ENCODE measurements at places on chromosomes 7 and 10.
A peak's percentile ranks its signal among the peaks of the same experiment; 100 is the strongest.

DNA sequence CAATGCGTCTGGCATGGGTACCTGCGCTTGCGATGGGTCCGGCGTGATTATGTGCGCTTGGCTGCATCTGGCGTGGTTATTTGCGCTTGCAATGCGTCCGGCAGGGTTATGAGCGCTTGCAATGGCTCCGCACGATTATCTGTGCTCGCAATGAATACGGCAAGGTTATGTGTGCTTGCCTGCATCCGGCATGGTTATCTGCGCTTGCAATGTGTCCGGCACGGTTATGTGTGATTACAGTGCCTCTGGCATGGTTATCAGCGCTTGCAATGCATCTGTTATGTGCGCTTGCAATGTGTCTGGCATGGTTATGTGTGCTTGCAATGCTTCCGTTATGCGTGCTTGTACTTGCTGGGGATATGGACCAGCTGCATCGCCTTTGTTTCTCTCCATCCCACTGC, 37.7 kb downstream of the RBAK start:
- DNase-seq: no peak

GRCh38 chr10:60604342-60604741, 173.9 kb upstream of the CDK1 start:
- DNase-seq: no peak

GRCh38 chr10:55628260-55628701, 732.8 kb downstream of the ZWINT start:
- no peak for DNase-seq

DNA sequence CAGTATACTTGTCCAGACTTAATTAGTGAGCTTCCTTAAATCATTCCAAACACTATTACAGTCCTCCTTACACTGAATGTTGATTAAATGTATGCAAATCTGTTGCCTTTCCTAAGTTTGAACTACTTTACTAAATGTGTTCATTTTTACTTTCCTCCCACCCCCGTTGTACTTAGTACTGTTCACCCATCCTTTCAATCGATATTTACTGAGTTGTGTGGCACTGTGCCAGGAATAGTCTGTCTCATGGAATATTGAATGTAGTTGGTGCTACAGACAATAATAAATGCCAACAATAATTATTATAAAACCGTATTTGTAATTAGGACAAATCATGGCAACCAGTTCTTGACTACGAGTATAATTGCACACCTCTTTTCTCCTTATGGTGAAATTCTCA, 335.7 kb downstream of the GPR37 start:
- no peak for DNase-seq

- no peak for DNase-seq
Observed at GRCh38 chr7:151310578-151310977, 31.0 kb upstream of the NUB1 start.

DNA sequence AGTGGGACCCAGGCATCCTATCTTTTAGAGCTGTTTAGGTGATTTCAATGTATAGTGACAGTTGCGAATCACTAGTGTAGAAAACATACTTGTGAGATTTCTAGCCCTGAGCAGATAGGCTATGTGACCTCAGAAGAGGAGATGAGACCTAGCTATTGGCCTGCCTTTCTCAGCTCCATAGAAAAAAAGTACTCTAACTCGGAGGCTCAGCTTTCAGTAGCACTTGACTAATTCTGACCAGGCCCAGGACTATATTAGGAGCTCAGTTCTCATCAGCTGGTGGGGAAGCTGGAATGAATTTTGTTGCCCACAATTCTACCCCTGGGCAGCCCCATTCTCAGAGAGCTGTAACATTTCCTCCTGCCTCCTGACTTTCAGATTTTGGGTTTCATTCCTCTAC, 179.9 kb upstream of the NAMPT start:
- DNase-seq: no peak

DNA sequence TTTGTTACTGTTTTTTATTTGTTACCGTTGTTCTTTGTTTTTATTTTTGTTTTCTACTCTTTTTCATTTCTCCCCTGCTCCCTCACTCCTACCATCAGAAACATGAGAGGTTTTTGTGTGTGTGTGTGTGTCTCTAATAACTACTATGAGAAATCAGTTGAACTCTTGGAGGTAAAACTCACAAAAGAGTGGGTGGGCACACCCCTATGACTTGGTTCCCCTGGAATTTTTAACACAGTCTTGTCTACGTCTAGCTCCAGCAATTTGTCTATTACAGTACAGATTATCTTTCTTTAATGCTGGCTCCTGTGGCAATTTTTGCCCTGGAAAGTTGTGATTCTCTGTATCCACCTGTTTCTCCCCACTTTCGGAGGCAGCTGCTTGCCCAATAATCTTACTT, 56.2 kb downstream of the AOAH start:
- no peak for DNase-seq

DNA sequence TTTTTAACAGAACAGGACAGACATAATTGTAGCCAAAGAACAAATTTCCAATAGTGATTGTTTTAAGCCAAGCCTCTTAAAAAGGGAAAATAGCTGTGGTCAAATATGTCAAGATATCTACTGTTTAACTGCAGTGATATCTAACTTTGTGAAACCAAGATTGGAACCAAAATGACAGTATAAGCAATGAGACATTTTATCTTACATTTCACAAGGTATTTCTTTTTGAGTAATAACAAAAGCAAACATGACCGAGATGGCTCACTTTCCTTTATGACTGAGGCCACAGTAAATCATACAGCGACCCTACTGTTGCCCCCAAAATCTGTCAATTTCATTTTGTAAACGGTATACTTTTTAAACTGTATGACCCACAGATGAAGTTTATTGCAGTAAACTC, 215.8 kb downstream of the MLLT10 start:
- peak; percentile 30 for DNase-seq

GRCh38 chr10:108453166-108453565, 1288.7 kb upstream of the SORCS1 start:
- DNase-seq: no peak

GRCh38 chr10:113003052-113003451, 53.0 kb downstream of the TCF7L2 start:
- no peak for DNase-seq

DNA sequence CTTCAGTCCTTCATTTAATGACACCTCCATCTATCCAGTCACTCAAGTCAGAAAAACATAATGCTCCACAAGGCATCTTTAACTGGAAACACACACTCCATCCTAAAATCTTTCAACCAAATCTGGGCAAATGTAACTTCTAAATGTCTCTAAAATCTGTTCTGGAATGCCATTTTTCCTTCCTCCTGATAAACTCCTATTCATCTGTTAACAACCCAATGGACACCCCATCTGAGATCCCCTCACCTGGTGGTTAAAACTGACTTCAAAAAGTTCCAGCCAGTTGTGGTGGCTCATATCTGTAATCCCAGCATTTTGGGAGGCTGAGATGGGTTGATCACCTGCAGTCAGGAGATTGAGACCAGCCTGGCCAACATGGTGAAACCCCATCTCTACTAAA, 78.7 kb downstream of the ARHGAP21 start:
- DNase-seq: no peak

GRCh38 chr7:117014673-117015133, 61.4 kb downstream of the ST7 start:
- peak; percentile 45 for DNase-seq

DNA sequence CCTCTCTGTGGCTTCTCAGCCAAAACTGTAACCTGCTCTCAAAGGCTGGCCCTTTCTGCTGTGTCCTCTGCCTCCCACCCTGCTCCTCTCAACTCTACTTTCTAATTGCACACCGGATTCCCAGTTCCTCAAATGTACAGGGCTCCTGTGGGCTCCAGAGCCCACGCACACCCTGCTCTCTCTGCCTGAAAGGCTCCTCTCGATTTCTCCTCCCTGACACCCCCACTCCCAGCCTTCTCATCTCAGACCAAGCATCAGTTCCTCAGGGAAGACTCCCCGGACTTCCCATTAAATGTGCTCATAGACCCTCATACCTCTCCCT, 111.7 kb upstream of the STEAP1B start:
- no peak for DNase-seq

DNA sequence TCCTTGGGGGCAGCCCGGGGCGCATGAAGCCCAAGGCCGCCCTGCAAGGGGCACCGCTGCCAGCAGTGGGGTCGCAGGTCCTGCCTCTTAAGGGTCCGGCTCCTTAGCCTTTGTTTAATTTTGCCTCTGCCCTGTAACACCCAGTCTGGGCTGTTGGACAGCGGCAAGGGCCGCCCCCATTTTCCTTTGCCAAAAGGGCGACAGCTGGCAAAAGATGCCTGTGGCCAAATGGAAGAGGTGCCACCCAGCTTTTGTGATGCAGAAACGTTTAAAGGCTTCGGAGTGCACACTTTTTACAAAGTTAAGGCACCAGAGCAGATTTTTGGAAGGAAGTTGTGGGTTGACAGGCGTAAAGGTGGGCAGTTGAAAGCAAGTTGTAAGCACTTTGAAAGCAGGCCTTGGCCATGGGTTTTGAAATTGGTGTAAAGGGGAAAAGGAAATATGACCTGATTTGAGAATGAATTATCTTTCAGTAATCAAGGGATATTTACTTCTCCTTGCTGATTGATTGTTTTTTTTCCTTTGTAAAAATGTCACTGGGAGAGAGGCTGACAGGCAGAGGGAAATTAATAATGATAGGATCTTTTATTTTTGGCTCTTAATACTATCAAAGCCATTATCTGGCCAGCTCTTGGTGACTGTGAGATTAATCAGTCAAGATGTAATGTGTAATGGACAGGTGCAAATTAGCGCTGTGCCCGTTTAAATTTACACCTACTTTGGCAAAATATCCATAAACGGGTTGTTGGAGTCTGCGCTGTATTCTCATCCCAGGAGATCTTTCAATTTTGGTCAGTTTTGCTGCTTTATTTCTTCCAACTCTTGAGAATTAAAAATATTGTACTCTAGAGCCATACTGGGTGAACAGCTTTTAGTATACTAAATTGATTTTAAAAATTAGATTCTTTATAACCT, 1.2 kb downstream of the CASD1 start:
- DNase-seq: peak; percentile 53

- DNase-seq: no peak
Observed at GRCh38 chr7:92415225-92415624, 32.1 kb upstream of the GATAD1 start.

DNA sequence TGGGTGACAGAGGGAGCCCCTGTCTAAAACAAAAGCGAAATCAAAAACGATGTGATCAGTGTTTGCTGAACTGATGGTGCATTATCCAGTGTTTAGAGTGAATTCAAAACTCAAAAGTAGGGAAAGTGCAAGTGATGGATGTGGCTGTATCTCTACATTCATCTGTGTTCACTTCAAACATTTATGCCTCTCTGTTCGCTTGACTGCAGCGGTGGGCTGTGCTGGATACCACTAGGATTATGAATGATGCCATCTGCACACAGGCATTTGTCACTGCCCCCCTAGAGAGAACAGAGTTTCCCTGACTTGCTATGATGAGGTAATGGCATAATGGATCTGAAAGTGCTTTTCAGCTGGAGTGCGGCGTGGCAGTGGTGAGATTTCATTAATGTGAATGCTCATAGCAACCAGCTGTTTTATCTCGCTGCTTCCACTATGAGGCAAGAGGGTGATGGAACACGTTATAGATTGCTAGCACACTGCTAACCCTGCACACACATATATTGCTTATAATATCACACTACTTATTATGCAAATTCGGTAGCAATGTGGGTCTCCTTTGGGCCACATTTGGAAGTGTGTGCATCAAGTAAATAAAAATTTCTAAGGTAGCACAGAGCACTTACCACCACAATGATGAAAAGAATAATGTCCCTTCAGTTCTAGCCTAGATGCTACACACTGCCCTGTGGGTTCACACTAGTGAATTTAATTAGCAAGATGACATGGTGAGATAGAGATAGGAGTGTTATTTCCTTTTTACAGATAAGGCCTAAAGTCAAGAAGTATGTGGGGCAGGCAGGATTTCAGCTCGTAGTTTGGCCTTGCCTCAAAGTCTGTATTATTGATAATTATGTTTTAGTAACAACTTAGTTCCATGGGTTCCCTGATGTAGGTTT, 164.7 kb downstream of the CAMK1D start:
- no peak for DNase-seq

DNA sequence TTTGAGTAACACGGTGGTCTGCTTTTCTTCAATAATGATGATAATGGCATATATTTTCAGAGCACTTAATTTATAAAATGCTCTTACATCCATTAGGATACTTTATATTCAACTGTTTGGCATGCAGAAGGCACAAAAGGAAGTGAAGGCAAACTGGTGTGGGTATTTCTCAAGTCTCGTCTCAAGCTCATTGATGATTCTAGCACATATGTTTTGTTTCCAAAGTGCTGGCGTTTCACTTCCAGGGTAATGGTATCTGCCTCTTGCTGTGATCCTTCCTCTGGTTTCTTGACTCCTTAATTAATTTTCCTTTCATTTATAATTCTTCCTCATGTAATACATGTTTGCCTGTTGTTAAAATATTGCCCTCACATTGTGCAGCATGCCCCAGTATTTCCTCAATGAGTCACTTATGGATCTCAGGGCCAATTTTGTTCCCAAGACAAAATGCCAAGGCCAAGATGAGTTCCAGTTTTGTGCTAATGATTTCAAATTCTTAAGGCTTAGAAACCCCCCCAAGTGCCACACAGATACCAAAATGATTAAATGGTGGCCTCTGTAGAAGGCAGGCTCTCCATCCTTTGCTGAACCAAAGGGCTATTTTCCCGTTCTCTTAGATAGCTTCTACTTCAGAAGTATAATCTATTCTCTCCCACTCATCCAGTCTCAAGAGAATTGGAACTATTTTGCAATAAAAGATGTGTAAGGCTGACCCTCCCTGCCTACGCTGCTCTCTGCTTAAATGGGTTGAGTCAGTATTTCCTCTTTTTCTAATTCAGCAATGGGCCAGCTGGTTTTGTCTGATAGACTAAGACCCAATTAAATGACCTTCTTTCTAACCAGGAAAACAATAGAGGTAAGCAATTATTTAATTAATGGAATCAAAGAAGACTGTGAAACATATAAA, 171.2 kb downstream of the ZNF365 start:
- no peak for DNase-seq

DNA sequence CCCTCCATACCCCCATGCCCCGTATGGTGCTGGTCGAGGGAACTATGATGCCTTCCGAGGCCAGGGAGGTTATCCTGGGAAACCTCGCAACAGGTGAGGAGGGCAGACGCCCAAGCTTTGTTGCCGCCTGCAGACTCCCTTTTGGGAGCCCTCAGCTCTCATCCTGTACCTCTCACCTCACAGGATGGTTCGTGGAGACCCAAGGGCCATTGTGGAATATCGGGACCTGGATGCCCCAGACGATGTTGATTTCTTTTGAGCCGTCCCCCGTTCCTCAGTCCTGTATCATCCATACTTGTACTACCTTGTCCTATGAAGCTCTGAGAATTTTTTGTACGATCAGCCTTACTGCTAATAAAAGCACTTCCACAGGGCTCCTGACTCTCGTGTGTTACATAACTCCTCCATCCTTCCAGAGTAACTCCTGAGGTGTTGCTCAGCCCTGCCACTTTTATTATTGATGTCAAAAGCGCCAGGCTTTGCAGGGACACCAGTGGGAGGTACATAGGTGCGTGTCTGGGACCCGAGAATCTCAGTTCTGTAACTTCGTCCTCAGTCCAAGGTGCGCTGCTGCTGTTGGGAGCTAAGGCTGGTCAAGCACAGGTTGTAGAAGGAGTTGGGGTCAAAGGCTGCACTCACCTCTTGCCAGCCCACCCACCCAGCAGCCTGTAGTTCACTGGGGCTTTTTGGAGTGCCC, 1.1 kb downstream of the UFSP1 start:
- no peak for DNase-seq

All from activated CD4-positive, alpha-beta T cell treated with anti-CD3 and anti-CD28 coated beads, Interleukin-2, amount 50 U/mL, for 16 hours (primary cell).